ENCODE measurements at places on chromosomes 12 and 14.

DNA sequence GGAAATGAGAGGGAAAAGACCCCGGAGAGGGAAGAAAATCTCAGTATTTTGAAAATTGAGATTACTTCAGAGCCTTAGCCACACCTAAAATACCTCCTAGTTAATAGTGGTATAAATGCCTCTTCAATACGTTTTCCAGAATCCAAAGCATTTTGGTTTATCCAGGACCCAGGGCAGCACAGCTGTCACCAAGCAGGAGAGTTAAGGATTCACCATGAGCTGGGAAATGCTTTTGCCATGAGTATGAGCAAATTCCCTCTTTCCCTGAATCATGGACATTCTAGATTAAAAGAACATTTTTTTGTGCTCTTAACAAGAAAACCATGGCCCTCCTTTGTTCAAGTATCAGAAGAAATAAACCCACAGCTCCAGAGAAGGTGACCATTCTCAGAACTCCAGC lies 21.8 kb upstream of the RTRAF start:
- no peak for DNase-seq

DNA sequence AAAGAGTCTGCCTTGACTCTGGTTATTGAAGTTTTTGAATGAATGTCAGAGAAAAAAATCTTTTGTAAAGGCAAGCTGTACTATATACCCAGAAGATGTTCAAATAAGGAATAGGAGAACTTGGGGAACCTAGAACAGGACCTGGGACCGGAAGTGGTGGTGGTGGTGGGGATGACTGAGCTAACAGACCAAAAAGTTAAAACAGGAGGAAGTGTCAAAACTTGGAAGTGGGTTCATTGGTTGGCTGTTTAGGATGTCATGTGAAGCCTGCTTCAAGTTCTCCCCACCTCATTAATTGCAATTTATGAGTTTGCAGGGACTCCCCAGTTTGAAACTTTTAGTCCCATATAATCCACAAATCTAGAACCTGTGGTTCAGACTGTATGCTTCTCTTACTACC lies 26.2 kb downstream of the PLXNC1 start:
- peak; percentile 37 for DNase-seq

- DNase-seq: peak; percentile 84
Measured at GRCh38 chr12:31874961-31875608, 84.1 kb upstream of the RESF1 start.

- DNase-seq: no peak
Measured at GRCh38 chr14:73259837-73260236, 22.5 kb downstream of the PAPLN start.

- DNase-seq: no peak
Measured at GRCh38 chr12:19991146-19991545, 377.2 kb upstream of the PDE3A start.

DNA sequence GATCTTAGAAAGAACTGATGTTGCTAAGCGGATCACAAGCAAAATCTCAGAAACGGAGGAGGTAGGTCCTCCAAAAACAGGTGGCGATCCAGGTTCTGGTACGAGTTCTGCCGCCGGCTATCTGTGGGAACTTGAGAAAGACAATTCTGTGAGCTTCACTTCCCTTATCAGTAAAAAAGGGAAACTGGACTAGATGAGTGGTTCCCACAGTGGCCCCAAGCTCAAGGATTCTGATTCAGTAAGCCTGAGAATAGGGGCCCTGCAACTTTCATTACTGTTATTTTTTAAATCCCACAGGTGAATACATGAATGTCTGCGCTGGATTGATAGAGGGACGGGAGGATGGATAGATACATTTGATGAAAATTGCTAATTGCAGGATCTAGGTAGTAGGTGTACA lies 160.2 kb downstream of the PPM1H start:
- DNase-seq: no peak

DNA sequence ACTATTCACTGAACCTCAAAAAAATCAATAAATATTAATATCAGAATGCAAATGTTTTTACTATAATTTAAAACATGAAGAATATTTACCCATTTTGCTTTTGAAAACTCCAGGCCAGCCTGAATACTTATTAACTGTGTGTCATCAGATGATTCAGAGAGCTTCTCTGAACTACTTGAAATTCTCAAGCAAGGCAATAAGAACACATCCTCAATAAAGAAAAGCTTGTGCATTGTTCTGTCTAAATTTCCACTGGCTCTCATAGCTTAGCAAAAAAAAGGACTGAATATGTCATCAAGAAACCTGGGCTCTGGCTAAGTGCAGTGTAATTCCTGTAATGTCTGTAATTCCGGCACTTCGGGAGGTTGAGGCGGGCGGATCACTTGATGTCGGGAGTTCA lies 194.1 kb downstream of the BTG1 start:
- no peak for DNase-seq
